ENCODE measurements at places on chromosomes 16 and 17.
A peak's percentile ranks its signal among the peaks of the same experiment; 100 is the strongest.

DNA sequence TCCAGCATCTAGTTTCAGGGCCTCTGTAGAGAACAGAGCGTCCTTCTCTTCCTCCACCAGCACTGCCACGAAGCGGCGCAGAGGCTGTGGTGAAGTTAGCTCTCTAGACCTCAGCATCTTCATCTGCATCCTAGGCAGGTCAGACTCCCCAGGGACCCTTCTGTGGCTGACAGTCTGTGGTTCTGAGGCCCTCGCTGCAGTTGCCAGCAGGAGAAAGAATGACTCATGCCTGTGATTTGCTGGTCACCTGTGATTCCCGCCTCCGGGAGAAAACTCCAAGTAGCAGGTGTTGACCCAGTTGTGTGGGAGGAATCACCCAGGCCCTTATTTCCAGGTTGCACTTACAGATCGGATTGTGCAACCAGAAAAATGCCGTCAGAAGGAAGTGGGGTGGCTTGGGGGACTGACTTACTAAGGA is 117.3 kb upstream of the CACNG5 start:
- DNase-seq = peak; percentile 56

GRCh38 chr16:77944631-77945030 is 77.7 kb upstream of the CLEC3A start:
- DNase-seq = no peak

- no peak for DNase-seq
Measured at GRCh38 chr16:57141822-57142631, 43.8 kb downstream of the PSME3IP1 start.

GRCh38 chr16:92431-93339 is 14.7 kb downstream of the MPG start:
- no peak for DNase-seq

GRCh38 chr17:44375196-44376017 is 11.8 kb upstream of the FAM171A2 start:
- no peak for DNase-seq

Data from kidney epithelial cell (primary cell).